ENCODE measurements at places on chromosomes 16 and 17.

DNA sequence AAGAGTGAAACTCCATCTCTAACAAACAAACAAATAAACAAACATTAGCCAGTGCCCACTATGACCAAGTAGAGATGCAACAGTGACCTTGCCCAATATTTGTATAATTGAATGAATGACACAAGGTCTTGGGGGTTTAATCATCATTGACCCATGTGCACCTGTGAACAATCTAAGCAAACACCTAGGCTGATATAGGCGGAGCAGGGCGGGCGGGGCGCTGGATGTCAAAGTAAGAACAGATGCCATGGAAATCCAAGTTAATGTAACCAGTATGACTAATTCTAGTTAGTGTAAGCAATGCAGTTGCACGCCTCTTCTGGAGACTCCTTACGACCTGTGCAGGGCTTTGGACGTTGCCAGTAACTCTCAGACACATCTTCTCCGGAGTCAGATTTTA is 17.6 kb downstream of the RCVRN start:
- DNase-seq, result no peak

DNA sequence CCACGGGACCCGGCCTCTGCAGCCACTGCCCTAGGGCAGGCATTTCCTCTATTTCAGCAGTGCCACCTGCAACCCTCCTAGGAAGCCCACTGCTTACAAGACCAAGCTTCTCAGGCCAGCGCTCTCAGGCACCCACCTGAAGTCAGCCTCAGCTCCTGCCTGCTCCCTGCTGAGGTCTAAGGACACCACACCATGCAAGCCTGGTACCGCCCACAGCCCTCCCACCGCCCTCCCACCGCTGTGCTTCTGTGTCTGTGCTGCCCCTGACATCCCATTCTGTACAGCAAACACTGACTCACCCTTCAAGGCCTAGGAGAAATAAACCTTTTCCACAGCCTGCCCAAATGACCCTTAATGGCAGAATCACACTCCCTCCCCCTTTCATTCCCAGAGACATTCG is 6.3 kb downstream of the CLUH start:
- DNase-seq, result no peak

DNA sequence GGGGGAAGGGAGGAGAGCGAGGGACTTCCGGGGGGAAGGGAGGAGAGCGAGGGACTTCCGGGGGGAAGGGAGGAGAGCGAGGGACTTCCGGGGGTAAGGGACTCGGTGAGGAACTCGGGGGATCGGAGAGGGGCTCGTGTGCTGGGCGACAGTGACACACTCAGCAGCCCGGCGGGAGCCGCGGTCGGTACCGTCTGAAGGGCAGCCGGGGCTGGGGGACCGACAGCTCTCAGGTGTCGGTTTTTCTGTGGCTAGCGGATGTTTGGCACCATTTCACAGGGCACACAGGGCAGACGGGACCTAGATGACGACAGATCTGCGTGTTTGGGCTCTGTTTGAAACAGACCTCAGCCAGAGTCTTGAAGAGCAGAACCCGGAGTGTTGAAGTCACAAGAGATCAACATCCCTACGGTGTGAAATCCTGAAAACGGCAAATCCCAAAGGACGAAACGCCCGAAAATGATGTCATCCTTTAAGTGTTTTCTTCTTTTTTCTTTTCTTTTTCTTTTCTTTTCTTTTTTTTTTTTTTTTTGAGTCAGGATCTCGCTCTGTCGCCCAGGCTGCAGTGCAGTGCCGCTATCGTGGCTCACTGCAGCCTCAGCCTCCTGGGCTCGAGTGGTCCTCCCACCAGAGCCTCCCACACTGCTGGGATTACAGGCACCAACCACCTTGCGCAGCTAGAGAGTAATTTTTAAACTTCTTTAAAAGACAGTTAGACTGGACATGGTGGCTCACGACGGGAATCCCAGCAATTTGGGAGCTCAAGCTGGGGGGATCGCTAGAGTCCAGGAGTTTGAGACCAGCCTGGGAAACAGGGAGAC is 23.9 kb downstream of the ZNF778 start:
- DNase-seq, result peak; percentile 88

DNA sequence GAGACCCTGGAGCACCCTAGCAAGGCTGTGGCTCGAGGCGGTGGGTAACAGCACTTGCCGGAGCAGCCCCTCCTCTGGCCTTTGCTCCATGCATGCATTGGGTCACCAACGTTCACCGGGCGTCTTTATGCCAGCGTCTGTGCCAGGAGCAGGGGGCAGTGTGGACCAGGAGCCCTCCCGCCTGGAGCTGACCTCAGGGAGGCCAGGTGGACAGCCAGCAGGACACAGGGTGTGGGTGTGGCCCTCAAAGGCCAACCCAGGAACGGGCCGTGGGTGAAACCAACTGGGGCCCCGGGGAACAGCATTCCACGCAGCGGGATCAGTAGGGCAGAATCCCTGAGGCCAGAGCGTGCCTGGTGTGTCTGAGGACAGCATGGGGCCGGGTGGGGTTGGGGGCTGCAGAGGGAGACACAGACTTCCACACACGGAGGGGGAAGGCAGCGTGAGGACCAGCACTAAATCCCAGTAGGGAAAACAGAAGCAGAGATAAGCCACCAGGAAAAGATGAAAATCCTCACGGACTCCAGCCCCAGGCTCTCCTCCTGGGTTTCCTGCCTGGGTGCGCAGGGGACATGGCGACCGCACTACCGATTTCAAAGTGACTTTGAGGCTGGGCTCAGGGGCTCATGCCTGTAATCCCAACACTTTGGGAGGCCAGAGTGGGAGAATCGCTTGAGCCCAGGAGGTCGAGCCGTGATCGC is 2.9 kb upstream of the CD7 start:
- DNase-seq, result no peak

DNA sequence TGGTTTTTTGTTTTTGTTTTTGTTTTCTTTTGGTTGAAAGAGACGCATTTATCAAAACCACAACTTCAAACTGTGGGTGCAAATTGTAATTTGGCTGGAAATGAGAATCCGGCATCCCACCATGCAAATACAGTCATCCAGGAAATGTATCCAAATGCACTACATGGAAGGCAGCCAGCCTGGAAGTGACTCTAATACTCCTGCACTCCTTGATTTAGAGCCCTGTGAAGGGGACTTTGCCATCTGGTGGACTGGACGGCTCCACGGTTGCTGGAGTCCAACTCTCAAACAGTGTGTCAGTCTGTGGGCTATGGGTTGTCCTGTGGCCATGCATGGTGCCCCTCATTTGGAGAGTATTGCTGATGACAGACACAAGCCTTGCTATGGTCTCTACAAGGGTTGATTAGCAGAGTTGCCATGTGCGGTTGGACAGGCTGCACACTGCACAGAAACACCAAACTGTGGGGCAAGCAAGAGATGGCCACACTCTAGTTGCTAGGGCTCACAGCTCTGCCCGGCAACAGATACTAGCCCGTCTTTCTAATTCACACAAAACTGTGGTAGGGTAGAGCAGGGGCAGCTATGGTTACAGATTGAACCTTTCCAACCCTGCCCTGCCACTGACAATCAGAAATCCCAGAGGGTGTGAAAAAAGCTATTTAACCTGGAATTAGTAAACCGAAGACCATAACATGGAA is 62.4 kb downstream of the VAT1L start:
- DNase-seq, result no peak

DNA sequence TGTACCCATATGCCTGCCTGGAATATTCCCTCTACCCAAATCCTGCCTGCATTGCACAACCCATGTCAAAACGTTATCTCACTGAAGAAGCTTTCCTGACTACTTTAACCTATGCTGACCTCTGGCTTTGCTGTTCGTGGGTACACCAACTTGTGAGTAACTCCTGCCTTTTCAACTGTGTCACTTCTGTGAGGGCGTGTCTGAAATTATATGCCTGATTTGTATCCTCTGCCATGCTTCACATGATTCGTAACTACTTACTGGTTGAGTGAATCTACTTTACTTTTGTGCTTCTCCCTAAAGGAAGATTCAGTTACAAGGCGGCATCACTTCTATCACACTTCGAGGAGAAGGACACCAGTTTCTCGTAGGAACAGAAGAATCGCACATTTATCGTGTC is 33.3 kb upstream of the USP43 start:
- no peak for DNase-seq

DNA sequence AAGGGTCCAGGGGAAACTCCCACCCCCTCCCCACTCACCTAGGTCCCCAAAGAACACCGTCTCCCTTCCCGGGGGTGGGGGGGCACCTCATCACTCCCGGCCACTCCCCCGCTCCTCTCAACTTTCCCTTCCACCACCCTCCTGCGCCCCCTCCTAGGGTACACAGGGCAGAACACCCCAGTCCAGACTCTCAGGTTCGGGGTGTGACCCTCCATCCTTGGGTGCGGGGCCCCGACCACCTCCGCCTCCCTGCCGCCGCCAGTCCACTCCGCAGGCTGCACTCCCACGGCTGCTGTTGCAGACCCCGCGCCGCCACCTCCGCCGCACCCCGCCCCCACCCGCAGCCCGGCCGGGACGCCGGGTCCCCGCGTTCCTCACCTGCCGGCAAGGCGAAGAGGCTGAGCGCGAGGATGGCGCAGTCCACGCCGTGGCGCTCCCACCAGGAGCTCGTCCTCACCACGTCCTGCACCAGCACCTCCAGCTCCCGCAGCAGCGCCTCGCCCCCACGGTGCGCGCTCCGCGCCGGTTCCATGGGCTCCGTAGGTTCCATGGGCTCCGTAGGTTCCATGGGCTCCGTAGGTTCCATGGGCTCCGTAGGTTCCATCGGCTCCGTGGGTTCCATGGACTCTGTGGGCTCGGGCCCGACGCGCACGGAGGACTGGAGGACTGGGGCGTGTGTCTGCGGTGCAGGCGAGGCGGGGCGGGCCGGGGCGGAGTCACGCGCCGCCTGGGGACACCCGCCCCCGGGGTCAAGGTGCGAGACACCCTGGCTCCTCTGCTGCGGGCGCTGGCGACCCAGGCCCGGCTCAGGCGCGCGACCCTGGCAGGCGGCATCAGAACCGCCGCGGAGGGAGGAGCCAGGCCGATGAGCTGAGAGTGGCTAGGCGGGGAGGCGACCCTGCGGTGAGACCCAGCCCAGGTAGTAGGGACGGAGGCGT is at the start of gene FADS6:
Gene FADS6, minus strand, starts transcription at position 660 of the 938 bp plus-strand sequence. Its CDS starts 38 bp downstream, at position 622.
- no peak for DNase-seq

- DNase-seq, result peak; percentile 38
Measured at GRCh38 chr17:35588196-35588920, 1.2 kb downstream of the AP2B1 start.

- DNase-seq, result no peak
Measured at GRCh38 chr17:81002409-81003361, 11.0 kb downstream of the CHMP6 start.

DNA sequence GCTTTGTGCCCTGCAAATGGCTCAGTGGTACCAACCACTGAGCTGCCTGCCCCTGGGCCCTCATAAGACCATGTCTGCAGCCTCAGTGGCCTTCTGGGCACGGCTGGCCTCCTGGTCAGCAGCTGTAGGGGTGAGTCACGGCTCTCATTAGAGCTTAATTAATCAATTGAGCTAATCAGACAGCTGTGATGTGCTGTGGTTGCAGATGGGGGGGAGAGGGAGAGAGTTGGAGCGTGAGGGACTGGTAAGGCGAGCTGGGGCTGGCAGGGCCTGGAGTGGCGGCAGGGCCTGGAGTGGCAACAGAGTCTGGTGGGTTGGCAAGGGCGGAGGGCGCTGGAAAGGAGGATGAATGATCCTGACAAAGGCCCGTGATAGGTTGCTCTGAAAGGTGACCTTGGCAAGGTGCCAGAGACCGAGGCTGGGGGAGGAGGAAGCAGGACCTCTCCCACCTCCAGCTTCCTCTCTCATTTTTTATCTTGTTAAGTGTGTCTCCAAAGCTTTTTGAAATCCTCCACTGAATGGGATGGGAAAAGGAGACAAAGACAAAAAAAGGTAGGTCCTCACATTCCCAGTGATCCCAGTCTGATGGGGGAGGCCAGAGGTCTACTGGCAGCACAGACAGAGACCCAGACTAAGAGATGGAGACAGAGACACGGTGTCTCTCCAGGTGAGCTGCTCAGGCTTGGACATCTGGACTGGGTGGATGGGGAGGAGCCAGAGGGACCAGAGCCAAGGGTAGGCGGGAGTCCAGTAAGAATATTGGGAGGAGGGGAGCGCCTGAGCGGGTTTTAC is 41.6 kb downstream of the DCAKD start:
- DNase-seq, result no peak

DNA sequence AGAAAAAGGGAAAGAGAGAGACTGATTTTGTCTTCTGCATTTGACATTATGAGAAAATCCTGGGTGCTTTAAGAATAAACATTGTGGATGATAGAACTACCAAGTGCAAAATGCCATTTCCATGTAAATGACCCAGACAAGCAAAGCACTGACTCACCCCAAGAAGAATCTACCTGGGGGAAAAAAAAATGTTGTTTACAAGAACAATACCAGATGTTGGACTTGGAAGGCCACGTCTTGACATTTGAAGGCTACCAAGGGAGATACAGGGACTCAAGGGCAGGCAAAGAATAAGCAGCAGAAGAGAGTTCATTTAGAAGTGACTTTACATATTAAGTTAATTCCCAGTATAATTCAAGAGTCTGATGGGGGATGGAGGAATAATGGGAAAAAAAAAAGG is 125.3 kb downstream of the TMEM114 start:
- no peak for DNase-seq

DNA sequence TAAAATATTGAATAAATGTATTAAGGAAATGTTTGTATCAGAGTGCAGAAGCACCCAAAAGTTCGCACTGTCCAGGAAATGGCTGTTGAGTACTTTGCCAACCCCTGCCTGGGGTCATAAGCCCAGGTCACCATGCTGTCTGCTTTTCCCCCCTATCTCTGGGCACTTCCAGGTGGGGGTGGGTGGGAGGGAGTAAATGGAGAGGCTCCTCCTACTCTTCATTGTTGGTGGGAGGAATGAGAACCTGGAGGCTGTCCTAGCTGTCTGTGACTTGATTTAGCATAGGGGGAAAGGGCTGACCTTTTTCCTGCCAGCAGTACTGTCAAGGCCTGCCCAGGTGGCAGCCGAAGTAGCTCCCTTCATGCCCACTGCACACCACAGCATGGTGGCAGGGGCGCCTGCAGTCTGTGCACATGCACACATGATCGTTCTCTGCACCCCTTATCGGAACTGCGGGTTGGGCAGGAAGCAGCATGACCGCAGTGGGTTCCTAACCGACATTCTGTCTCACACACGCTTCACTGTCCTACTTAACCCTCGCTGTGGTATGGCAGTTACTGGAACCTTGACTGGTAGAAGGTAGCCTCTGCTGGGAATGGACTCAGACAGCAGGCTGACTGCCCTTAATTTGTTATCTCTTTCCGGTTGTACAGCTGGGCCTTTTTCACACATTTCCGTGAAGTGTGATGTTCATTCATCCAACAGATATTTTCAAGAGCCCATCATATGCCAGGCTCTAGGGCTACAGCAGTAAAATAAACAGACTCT is 41.5 kb downstream of the LDHD start:
- peak; percentile 88 for DNase-seq

Data from CD4-positive, alpha-beta T cell treated with Interleukin-17A for 1 hour (primary cell).